ENCODE measurements at places on chromosomes 5 and 9.
A peak's percentile ranks its signal among the peaks of the same experiment; 100 is the strongest.

GRCh38 chr5:52748590-52748989 lies 39.1 kb upstream of the ITGA1 start:
- no peak for DNase-seq

GRCh38 chr9:12684974-12685373 lies 8.2 kb upstream of the TYRP1 start:
- DNase-seq, result no peak

GRCh38 chr9:99192786-99193465 lies 28.8 kb downstream of the ALG2 start:
- DNase-seq, result no peak

GRCh38 chr5:153711755-153712154 lies 221.3 kb downstream of the GRIA1 start:
- DNase-seq, result no peak

DNA sequence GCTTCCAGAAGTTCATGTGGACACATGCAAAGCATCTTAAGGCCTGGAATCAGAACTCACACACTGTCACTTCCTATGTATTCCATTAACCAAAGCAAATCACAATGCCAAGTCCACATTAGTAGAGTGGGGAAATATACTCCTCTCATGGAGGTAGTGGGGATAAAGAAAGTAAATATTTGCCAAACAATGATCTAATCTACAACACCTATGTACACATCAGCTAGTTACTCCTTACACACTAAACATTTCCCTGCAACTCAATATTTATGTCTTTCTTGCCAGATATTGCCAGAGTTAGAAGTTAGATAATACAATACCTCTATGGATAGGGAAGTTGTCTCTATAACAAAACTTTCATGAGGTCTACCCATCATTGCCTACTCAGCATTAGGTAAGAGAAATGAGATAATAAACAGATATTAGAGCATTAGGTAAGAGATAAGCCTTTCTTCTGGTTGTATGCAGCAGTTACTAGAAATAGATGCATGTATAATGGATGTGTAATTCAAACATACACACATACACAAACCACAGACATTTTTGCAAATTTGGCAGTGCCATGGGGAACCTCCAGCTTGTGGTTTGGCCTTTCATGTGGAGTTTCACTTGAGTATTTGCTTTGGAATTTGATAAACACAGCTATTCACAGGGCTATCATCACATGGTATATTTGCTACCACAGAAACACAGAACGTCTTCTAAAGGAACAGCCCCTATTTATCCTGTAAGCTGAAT lies 196.5 kb downstream of the TLE1 start:
- no peak for DNase-seq

GRCh38 chr5:168427224-168427623 lies 59.0 kb upstream of the RARS1 start:
- no peak for DNase-seq

- DNase-seq, result peak; percentile 1
These were observed 1.9 kb downstream of the PCSK5 start for GRCh38 chr9:75892216-75892911.
